ENCODE measurements at places on chromosomes 5 and 9.

DNA sequence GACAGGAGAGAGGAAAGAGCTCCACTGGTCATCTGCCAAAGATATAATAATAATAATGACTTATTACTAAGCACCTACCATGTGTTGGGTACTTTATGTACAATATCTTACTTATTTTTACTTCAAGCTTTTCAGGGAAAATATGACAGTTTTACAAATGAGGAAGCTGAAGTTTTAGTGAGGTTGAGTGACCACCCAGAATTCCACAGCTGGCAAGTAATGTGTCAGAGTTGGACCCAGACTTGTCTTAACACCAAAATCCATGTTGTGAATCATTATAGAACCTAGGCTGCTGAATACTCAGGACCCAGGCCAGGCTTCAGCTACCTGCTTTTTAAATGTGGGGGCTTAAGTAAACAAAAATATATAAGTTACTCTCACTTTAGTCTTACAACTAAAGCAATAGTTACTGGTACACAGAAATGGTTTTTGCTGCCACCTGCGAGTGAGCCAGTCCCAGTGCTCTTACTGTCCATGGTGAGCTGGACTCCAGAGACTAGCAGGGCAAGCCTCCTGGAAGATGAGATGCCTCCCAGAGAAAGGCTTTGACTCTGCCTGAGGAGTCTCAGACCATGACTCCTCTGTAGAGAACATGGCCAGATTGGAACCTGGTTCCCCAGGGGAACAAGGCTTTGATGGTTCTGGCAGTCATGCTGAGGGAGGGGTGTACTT is 29.9 kb downstream of the RUSC2 start:
- no peak for DNase-seq

- no peak for DNase-seq
Measured at GRCh38 chr5:108798513-108799265, 51.0 kb downstream of the FER start.

- no peak for DNase-seq
Measured at GRCh38 chr5:111469903-111470302, 42.4 kb downstream of the STARD4 start.

GRCh38 chr5:141343242-141343952 is at the start of gene PCDHGA3:
TSS of gene PCDHGA3 (plus strand) at chr5:141343829. CDS start at chr5:141344034, 205 bp downstream.
- no peak for DNase-seq

- DNase-seq, result peak; percentile 14
Measured at GRCh38 chr9:92770360-92770995, 5.8 kb upstream of the BICD2 start.

- DNase-seq, result no peak
Measured at GRCh38 chr5:1013238-1013947, 4.8 kb downstream of the NKD2 start.

DNA sequence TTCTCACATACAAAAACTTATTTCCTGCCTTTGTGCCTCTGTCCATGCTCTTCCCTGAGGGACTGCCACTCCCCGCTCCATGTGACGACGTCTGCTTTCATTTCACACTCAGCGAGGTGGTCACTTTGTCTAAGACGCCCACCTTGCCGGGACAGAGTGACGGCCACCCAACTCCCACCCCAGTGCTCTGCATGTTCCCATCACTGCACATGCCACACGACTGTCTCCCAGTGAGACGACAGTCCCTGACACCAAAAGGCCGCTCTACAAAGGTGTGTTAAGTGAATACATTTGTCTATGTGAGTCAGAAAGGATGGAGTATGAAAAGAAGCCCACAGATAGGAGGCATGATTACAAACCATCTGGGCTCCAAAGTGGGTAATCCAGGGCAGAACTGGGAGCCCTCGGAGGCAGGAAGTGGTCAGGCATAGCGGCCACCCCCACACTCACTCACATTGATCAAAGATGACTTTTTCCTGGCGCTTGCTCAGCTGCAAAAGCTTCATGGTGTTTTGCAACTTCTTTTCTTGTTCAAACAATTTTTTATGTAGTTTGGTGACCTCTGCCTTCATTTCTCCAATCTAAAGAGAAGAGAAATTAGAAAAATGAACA is 185.8 kb downstream of the CDK5RAP2 start:
- no peak for DNase-seq

- DNase-seq, result no peak
Measured at GRCh38 chr5:54093081-54093492, 217.3 kb downstream of the ARL15 start.

DNA sequence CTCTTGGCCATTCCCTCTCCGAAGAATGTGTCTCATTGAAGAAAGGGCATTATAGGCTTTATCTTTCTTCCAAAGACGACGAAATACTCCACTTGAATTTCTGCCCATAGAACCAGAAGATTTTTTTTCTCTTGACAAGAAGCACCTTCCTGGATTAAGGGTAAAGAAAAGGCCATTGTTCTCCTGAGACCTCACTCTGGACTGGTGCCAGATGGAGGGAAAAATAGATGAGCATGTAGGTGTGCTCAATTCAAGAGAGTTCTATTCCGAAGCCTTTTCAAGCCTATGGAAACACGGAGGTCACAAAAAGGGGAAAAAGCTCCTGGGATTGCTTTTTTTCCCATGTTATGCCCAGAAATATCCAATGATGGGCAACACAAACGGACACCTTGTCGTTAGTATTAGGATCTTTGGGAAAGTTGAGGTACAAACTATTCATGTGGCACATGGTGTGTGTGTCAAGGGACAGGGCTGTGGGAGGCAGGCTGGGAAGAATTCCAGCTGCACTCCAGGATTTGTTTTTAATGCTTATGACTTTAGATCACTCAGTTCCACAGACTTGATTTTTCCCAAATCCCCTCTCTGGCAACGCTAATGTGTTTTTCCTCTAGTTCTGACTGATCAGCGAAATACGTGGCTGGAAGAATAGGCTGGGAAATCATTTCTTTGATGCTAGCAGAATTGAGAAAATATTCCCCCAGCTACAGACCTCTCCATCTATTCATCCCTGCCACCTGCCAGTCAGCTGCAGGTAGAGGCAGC is 89.9 kb downstream of the SIL1 start:
- DNase-seq, result no peak

GRCh38 chr9:105254226-105254625 is 9.8 kb downstream of the SLC44A1 start:
- no peak for DNase-seq

DNA sequence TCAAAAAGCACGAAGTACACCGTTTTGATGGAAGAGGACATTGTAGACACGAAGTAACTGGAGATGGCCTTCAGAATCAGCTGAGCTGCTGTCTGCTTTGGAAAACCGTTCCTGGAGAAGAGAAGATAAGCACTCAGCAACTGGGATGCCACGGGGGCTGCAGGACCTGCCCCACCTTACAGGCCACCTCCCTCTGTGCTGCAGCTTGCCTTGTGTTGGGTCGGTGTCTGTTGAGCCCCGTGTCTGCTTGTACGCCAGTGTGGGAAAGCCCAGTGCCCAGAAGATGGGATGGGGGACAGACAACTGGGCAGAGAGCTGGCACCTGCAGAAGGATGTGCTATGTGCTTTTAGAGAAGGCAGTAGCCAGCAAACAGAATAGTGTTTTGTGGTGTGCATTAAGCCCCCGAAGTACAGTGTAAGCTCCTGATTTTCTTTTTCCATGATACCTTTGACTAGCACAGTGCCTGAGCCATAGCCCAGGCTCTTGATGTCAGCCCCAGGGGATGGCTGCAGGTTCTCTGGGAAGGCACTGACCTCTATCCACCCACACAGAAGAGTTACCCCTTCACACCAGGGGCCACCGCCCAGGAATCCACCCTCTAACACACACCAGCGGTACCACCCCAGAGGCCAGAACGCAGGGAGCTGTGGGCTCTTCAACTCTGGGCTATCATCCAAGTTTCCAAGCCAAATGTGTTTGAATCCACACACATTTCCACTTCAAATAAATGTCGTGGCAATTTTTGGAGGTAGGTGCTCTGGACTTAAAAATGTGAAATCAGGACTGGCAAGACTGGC is 63.8 kb downstream of the MACROH2A1 start:
- DNase-seq, result no peak

GRCh38 chr5:39441838-39442237 is 17.1 kb upstream of the DAB2 start:
- no peak for DNase-seq

DNA sequence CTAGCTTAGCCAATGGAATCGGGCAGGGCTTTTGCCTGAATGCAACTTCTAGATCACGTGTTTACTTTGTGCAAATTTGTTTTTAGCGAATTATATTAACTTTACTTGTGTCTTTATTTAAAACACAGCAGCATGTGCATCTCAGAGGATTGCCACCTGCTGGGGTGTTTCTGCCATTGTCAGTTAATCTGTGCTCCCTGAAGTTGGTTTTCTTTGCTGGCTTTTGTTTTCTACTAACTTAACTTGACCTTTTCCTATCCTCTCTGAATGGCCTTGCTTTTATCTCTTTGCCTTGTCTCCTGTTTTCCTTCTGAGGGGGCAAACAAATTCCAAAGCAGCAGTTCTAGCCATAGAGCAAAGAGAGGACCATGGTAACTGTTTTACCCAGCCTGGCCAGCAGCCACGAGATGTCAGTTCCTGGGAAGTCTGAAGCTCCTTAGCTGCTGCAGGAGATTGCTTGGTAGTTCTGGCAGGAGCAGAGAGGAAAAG is 67.6 kb downstream of the ARHGEF28 start:
- DNase-seq, result peak; percentile 32

DNA sequence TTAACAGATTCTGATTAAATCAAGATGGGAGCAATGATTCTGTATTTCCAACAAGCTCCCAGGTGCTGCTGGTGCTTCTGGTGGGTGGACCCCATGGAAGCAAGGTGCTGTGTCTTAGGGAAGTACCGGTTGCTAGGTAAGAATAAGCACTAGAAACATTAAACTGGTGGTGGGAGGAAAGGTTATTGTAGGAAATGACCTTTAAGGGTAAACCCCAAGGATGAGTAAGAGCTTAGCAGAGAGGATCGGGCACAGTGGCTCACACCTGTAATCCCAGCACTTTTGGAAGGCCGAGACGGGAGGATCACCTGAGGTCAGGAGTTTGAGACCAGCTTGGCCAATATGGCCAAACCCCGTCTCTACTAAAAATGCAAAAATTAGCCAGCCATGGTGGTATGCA is 16.2 kb upstream of the CREBRF start:
- DNase-seq, result no peak

DNA sequence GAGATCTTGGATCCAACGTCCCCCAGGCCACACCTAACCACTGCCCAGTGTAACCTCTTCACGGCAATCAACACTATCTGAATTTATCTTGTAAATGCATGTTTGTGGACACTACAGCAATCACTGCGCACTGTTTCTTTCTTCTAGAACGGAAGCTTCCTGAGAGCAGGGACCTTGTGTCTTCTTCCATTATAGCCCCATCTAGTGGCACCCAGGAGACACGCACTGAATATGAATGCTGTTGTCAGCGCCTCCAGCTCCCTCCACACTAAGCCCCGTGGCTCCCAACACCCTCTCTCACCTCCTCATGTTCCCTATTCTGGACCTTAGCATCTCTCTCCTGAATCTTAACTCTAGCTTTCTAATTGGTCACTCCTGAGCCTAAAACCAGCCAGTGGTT is 72.7 kb downstream of the SMIM23 start:
- no peak for DNase-seq

DNA sequence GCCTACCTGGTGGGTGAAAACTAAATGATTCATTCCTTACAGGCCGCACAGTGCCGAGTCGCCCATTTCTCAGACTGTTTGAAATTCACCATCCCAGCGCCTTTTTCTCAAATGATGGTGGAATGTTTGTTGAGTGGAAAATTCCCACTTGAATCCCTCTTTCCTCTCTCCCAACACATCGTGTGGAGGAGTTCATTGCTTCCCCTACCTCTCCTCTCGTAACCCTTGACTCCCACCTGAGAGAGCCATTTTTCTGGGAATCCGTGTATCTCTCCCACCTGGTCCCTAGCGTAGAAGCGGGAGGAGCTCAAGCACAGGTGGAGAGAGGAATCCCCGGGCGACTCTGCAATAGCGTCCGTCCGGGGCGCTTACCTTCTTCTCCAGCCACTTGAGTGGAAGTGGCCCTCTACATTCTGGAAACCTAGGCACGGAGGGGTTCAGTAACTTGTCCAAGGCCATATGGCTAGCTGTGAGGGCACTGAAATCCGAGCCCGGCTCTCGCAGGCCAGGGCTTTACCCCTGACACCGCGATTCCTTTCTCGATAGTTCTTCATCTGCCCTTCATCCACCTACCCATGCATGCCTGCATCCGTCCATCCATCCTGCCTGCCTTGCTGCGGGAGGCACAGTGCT is 683 bp downstream of the OSMR start:
- no peak for DNase-seq

DNA sequence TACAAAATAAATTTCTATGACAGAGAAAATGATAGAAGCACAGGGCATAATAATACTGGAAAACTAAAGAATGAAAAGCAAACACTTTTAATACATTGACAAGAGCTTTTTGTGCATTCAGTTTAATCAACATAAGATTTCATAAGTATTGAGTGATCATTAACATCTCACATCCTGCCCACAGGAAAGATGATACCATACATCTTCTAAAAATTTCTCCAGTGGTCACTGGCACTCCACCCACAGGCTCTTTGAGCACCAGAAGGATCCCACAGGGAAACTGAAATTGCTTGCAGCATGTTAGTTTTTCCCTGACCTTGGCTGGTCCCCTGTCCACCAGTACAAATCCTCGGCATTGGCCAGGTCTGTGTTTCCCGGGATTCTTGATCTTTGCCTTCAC is 186.0 kb downstream of the CEMIP2 start:
- no peak for DNase-seq

GRCh38 chr9:123397975-123398374 is 42.0 kb downstream of the CRB2 start:
- no peak for DNase-seq

GRCh38 chr5:176921714-176922113 is 22.6 kb upstream of the HK3 start:
- DNase-seq, result no peak

GRCh38 chr5:151083081-151083676 is 2.3 kb upstream of the TNIP1 start:
- no peak for DNase-seq

DNA sequence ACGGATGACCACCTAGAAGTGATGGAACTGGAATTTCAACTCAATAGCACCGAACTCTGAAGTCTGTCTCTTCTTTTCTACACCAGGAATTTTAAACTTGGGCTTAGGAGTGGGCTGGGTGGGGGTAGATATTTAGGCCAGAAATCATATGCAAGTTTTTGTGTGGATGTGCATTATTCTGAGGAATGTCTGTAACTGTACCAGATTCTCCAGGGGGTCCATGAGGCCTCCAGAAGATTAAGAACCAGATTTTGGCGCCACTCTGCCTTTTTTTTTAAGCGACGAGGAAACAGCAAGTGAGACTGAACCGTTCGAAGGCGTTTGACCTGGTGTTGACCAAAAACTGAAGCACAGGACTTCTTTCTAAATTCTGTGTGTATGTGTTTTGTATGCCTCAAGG is 88.8 kb upstream of the TTC23L start:
- no peak for DNase-seq

DNA sequence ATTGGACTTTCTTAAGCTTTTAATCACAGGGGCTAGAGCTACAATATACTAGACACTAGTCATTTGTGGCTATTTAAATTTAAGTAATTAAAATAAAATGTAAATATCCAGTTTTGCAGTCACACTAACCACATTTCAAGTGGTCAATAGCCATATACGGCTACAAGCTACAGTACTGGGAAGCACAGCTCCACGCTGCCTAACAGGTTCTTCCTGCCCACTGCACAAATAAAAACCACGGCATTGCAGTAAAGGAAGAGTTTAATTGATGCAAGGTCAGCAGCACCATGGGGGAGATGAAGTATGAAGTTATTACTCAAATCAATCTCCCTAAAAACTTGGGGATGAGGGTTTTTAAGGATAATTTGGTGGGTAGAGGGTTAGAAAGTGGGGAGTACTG is 134.1 kb downstream of the LURAP1L start:
- DNase-seq, result no peak

GRCh38 chr5:38856660-38857059 is 10.8 kb downstream of the OSMR start:
- no peak for DNase-seq

- DNase-seq, result no peak
Measured at GRCh38 chr5:40093550-40093949, 586.2 kb upstream of the PTGER4 start.
